ENCODE measurements at places on chromosomes 16 and 17.

DNA sequence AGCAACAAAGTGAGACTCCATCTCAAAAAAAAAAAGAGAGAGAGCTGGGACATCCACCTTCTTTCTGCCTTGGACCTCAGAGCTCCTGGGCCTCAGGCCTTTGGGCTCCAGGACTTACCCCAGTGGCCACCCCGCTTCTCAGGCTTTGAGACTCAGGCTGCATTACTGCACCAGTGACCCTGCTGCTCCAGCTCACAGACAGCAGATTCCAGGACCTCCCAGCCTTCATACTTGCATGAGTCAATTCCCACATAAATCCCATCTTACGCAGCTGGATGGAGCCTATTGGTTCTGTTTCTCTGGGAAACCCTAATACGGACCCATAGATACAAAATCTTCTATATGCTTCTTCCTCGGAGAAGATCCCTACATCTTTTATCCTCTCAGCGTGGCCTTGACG lies 2.1 kb upstream of the CEP295NL start:
- DNase-seq: no peak

- DNase-seq: no peak
These were observed 16.0 kb downstream of the KRT33A start for GRCh38 chr17:41334385-41335305.

DNA sequence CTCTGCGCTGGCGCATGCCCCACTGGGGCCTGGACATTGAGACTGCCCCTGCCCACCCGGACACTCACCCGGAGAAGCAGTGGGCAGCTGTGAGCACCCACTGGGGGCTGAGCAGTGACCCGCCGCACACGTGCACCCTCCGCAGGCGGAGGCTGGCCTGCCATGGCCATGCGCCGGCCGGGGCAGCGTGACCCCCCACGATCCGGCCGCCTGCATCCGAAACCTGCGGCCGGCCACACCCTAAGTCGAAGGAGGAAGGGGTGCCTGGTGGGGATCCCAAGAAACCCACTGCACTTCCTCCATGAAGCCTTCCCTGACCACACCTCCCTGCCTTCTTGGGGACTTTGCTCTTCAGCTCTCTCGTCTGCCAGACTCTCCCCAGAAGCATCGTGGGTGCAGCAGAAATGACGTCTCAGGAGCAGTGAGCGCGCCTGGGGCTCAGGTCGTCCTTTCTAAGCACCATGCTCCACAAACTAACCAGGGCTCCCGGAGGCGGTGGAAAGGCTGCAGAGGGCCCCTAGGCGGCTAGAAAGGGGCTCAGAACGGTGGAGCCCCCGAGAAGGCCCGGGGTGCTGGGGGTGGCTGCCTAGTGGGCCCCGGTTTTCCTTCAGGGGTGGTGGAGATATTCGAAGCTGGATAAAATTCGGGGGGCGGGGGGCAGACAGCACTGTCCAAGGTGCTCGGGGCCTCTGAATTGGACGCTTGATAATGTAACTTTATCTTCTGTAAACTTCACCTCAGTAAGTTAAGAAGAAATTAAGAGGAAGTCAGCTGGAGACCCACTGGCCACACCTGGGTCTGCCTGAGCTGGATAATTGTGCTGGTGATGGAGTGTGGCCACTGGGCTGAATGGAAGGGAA lies 1.5 kb downstream of the TPSG1 start:
- DNase-seq: no peak

DNA sequence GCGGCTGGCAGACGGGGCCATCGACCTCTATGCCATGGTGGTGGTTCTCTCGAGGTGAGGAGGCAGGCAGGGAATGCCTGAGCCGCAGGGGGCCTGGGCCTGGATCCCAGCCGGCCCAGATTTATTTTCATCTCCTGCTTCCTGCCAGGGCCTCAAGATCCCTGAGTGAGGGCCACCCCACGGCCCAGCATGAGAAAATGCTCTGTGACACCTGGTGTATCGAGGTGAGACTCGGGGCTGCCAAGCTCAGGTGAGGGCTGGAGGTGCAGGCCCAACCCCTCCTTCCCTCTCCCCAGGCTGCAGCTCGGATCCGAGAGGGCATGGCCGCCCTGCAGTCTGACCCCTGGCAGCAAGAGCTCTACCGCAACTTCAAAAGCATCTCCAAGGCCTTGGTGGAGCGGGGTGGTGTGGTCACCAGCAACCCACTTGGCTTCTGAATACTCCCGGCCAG lies 4.9 kb downstream of the ACADVL start:
- DNase-seq: no peak

DNA sequence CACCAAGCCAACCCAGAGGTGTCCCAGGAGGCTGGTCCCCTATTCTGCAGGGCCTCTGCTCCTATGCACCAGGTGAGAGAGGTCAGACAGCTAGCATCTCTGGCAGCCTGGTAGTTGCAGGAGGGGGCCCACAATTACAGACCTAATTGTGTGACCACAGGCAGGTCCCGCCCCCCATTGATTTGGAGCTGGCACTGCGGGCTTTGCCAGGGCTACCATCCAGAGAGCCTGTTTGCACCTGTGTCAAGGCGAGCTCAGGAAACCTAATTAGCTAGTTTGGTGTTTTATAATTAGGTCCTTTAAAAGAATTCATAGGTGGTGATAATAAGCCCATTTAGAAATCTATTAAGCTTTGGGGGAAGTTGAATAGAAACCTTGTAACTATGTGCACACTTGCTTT lies 90.2 kb downstream of the MRM1 start:
- DNase-seq: no peak

DNA sequence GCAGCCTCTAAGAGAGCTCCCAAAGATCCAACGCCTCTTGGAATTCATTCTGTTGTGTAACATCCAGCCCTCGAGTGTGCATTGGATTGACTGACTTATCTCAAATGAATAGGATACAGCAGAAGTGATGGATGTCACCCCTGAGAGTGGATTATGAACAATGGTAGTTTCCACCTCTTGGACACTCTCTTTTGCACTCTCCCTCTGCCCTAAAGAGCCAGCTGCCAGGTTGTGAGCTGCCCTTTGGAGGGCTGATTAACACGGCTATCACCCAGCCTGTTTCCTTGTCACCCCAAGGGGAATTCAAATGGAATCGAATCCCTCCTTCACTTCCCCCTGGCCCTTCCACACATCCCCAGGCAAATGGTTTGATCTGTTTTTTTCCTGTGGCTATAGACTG lies 21.2 kb upstream of the HAPSTR1 start:
- no peak for DNase-seq

- peak; percentile 28 for DNase-seq
These were observed 124.1 kb downstream of the PRKCA start for GRCh38 chr17:66426397-66427033.

Data from GM18507 (cell line).